Mesenteric fat pad (tissue), 1 donor: ENCODE measurements at places on chromosomes 2 and 18. TPM values are rescaled to one million over a fixed set of nuclear protein-coding genes. Genes with fewer than 3 reads are reported as not detected.
A peak's percentile ranks its signal among the peaks of the same experiment; 100 is the strongest.

DNA sequence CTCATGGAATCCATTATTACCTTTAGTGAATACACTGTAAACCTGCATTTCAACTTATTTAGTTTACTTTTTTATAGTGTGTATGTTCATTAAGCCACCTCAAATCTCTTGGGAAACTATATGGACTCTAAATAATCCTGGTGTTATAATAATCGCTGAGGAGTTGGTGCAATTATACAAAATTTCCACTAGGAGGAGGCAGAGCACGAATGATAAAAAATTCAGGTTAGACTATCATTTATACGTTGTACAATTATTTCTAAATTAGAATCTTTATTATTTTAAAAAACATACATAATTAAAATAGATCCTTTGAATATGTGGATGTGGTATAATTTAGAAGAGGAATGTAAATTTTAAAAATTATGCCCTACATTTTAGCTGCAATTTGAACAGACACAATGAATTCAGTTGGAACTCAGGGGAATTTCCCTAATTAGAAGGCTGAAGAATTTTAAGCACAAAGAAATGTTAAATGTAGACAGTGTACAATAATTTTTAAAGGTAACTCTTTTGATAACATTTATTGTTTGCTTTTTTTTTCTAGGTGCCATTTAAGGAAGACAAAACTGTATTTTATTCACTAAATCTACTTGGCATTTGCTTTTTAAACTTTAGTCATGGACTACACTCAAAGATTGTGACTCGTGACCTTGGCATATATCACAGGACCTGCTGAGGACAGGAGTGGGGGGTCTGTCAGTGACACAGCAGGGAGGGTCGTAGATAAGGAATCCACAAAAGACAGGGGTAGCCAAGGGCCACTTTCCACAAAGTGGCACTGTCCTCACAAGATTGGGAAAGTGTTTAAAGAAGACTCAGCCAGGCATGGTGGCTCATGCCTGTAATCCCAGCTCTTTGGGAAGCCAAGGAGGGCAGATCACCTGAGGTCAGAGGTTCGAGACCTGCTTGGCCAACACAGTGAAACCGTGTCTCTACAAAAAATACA lies 45.5 kb downstream of the RAB12 start:
- no peak for DNase-seq

DNA sequence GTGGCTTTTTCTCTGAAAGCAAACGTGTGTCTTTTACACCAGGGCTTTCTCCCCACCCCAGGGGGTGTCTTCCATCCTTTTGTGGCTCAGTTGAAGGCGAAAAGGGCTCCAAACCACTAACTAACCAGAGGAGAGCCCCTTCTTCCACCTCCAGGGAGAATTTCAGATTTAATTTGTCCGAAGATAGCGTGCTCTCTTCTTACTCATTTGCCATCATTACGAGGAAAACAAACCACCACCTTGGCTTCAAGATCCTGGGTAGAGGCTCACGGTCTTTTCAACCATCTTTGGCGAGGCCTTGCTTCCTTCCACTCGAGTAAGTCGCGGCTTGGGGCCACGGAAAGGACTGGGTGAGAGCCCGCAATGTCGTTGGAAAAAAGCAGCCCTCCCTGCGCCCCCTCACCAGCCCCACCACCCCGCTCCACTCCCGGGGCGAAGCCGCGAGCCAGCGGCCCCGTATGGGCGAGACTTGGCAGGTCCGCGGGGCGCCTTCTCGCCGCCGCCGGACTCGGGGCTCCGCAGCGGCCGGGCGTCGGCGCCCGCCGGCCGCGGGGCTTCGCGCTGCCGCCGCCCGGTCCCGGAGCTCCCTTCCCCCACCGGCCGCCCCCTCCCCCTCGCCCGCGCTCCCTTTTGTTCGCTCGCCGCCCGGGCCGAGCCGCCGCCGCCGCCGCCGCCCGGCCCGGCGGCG lies 1.7 kb upstream of the ZNF532 start:
- no peak for DNase-seq

GRCh38 chr2:88049622-88050021 lies 6.0 kb downstream of the KRCC1 start:
- DNase-seq, result no peak

Gene TRIM43B
- not detected for total RNA-seq

DNA sequence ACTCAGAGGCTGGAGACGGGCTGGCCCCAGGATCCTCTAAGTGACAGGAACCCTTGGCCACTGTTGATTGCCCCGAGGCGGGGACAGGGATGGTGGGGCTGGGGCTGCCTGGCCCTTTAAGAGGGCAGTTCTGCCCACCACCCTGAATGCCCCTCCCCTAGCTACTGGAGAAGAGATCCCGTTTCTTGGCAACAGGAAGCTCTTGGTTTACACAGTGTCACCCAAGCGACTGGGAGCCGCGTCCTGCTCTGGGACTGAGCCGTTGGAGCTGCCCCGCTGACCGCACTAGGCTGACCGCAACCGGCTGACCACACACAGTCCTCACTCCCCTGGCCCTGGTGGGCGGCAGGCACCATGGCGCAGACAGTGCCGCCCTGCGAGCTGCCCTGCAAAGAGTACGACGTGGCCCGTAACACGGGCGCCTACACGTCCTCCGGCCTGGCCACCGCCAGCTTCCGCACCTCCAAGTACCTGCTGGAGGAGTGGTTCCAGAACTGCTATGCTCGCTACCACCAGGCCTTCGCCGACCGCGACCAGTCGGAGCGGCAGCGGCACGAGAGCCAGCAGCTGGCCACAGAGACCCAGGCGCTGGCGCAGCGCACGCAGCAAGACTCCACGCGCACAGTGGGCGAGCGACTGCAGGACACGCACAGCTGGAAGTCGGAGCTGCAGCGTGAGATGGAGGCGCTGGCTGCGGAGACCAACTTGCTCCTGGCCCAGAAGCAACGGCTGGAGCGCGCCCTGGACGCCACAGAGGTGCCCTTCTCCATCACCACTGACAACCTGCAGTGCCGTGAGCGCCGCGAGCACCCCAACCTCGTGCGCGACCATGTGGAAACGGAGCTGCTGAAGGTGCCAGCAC lies at the start of gene TEKT4:
TSS of gene TEKT4 (plus strand) at position 205 of the 862 bp plus-strand sequence. CDS start at position 355, 150 bp downstream.
- no peak for DNase-seq

- no peak for DNase-seq
These were observed 34.4 kb downstream of the VRK2 start for GRCh38 chr2:58081000-58081399.

DNA sequence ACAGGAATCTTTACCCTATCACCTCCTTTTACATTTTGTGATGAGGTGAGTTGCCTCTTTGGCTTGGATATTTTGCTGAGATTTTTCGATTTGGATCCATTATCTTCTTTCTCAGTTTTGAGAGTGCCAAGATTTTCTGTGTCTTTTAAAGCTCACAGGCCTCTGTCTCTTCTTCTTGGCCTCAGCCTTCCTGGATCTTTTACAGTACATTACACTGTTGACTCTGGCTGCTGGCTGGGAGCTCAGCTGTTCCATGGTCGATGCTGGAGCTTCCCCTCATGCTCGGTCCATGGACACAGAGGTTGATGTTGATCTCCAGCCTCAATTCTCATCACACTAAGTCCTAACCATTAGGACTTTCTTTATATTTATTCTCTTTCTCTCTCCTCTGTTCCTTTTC lies 332.8 kb upstream of the UBE2E3 start:
- DNase-seq, result no peak

- DNase-seq, result no peak
These were observed 440.9 kb upstream of the UBE2E3 start for GRCh38 chr2:180539541-180539940.

Gene PROC
- not detected for total RNA-seq

Gene STEAP3
- 15.2 TPM for total RNA-seq

- DNase-seq, result no peak
These were observed 452.7 kb upstream of the KLHL29 start for GRCh38 chr2:22932288-22932687.

DNA sequence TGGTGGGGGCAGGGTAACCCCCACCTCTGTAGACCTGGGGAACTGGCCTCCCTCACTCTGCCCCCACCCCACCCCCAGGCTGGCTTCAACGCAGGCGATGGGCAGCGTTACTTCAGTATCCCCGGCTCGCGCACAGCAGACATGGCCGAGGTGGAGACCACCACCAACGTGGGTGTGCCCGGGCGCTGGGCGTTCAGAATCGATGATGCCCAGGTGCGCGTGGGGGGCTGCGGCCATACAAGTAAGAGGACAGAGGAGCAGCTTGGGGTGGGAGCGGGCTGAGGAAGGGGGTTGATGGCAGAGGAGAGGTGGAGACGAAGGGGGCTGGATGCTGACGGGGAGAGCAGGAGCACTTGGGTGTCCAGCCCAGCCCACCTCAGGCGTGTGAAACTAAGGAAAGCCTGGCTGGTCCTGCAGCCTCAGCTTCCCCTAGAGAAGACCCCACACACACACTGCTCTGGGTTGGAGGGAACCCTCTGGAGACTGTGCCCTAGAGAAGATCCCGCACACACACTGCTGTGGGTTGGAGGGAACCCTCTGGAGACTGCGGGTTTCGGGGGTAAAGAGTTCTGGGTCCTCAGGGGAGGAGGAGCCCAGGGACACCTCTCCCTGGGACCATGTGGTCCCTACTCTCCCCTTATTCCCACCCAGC lies 36.2 kb downstream of the SNED1 start:
- DNase-seq, result peak; percentile 78
